ENCODE measurements at places on chromosomes 7 and 10.

GRCh38 chr7:36159618-36160017 lies 6.6 kb downstream of the EEPD1 start:
- DNase-seq = no peak

DNA sequence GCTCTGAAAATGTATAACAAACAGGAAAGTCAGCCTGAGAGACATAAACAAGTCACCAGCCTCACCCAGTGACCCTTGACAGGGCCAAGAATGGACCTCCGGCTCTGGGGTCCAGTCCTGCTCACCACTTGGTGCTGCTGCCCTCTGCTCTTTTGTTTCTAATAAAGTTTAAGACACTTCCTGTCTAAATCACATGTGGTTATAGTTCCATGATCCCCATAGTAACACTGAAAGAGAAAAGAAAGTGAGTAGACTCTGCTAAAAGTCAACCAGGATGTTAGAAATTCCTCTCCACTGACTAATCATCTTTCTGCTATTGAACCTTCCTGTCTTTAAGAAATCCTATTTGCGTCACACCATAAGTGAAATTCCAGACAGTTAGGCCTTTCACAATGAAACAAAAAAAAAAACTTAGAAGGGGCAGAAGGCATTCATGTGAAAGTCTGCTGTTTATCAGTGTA lies 179.2 kb upstream of the BET1 start:
- DNase-seq = peak; percentile 11

GRCh38 chr10:5906651-5907050 lies 16.6 kb downstream of the FBH1 start:
- DNase-seq = no peak

DNA sequence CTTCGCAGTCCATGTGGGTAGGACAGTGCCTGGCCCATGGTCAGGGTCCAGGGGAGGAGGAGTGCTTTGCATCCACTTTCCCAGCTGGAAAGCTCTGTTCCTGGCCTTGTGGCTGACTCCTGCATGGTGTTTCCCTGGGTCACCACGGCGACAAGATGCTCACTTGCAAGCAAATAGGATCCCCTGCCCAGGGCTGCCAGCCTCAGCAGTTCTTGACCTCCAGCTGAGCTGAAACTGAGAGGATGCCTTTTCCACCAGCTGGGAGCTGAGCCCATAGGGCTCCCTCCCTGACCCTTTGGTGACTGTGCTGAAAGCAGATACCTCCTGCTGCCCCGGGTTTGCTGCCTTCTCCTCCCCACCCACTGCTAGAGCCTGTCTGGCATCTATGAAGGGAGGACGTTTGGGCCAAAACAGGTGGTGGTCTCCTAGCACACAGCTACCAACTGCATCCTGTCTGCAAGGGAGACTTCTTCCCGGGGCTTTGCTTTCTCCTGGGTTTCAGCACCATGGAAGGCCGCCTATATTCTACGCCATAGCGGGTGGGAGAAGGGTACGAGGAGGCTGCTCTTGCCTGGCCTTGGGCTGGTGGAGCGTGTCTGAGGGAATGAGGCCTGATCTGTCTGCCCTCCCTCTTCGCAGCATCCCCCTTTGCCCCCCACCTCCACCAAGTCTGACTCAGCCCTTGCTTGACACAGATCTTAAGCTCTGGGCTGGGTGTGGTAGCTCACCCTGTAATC lies 34.4 kb downstream of the UBTD1 start:
- peak; percentile 33 for DNase-seq
